NCI-H1694 treated with DMSO at 0.1 percent for 48 hours (cell line): ENCODE measurements at places on chromosomes 6 and 20.

DNA sequence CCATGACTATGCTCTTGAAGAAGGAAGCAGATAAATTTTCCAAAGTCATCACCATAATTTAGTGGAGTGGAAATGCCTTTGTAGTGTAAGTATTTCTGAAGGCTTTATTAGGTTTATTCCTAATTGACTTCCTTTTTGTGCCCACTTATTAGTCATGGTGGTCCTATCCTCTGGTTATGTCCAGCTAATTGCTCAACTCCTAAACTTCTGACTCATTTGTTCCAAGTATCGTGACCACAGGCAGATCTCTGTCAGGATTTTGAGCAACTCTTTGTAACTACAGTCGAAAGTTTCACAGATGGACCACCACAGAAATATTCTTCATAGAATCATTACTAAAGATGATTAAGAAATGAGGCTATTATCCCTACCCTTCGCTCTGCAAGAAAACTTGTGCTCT is 315.6 kb upstream of the PTCHD4 start:
- no peak for DNase-seq

DNA sequence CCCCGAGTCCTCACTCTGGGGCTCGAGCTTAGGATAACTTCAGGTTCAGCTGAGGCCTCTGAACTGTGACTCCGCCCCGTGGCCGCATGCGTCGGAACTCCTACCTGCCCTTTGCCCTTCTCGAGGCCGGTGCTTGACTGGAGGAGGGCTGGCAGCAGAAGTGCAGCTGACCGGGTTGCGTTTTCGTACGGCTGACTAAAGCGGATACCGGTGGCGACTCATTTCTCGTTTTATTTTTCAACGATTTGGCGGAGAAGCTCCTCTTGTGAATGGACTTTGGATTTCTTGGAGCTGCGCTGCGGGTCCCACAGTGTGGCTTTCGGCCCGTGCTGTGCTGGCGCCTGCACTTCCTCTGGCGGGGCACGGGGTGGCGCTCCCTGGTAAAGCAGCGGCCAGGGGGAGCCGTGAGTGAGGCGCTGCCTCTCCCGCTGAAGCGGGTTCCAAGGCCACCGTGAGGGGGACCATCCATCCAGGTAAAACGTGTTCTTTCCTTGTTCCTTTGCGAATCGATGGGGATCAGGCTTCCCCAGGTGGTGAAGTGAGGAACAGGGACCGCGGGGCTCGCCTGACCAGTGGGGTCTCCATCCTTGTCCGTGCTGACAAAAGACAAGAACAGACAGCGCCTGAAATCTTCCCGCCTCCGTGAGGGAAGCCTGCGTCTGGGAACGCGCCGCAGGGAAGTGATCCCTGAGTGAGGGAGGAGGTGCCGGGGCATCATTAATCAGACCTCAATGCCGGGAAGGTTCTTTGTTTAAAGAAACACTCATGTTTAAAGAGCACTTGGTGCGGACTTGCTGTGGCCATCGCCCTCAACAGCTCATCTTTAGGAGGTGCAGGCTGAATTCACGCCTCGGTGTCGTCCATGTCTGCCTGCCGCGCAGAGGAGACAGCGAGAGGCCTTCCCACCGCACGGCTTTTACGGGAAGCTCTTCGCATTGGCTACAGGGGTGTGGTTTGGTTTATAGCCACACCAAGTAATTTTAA is 38.8 kb downstream of the ERMARD start:
- DNase-seq = peak; percentile 39

DNA sequence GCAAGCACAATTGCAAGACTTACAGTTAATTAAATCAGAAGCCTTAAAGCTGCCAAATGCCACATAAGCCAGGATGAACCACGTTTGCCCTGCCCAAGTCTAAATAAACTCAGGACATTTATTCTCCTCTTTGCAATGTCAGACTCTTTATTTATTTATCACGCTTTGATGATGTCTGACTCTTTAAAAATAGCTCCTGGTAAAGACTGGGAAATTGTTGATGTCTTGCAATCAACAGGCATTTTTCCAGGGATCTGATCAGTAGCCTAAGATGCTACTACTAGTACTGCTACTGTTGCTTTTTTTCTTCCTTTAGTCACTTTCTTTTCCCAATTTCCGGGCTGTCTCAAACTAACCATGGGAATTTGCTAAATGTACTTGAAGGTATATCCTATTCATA is 365.8 kb upstream of the MARCKS start:
- no peak for DNase-seq

DNA sequence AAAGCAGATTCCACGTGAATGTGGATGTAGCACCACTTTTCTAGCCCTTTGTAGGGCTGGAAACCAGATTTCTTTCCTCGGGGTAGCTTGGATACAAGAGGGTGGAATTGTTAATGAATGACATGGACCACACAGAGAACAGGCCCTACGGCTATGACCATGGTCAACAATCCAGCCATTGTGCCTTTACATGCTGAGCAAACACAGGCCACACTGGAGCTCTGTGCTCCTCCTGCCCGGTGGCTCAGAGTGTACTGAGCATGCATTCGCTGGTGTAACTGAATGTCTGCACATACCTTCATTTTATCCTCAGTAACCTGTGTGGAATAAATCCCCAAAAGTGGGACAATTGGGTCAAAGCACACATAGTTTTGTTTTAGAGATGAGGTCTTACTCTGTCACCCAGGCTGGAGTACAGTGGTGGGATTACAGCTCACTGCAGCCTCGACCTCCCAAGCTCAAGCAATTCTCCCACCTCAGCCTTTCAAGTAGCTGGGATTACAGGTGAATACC is 32.8 kb downstream of the LRP11 start:
- no peak for DNase-seq

DNA sequence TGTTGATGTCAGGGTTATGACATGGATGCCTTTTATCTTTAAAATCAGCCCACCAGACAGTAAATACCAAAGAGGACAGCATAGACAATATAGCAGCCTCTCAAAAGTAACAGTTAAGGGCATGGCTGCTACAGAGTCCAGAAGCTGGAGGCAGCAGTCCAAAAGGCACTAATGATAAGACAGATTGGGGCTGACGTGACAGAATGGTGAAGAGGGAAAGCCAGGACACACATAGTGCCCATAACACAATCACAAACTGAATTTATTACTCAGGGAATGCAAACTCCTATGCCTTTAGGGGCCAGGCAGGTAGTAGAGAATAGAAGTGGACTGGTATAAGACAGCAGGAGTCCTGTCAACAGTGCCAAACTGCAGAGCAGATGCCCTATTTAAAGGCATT is 40.7 kb downstream of the TP53INP2 start:
- DNase-seq = no peak

DNA sequence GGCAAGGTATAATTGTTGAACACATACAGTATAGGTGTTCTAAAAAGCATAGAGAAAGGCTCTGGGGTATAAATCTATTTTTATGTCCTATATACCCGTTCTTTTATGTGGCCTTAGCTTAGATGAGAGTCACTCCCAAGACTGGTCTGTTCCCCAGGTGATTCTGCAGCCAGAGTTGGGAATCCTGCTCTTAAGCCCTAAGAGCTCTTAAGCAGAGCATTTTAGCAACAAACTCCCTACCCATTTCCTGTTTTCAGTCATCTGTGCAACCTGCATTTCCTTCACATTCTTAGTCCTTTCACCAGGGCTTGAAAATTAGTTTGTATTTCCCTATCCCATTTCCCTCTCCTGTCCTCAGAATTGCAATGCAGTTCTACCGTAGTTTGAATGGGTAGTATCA is 166.1 kb downstream of the HS3ST5 start:
- DNase-seq = no peak

GRCh38 chr6:34875292-34876213 is 12.3 kb downstream of the TAF11 start:
- no peak for DNase-seq
